ENCODE measurements at places on chromosomes 6 and 20.

DNA sequence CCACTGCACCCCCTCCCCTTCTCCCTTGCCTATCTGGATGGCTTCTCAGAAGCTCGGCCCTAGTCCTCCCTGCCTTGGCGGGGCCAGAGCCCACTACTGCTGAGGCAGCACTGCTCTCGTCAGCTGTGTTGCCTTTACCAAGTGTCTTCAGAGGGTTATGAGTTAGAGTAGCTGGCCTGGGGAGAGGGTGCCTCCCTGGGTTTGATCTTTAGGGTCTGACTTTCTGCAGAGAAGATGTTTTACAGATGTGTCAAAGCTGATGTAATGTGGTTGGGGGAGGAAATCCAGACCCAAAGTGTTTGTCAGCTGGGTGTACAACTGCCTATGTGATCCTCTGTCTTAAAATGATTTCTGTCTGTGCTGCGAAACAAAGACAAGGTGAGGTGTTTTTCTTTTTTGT is 30.4 kb upstream of the PI16 start:
- DNase-seq: peak; percentile 47

DNA sequence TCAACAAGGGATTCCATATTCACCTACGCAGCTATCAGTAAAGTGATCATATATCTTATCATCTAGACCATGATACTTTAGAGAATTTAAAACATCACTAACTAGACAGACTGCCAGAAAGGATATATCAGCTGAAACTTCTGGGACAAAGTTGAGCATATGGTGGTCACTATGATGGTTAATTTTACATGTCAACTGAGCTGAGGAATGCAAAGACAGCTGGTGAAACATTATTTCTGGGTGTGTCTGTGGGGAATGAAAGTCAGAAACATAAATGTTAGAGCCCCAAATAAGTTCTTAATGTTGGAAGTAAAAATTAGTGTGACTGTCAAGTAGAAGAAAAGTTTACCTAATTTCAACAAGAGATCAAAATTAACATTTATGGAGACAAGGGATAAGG is 440.0 kb upstream of the IRAK1BP1 start:
- no peak for DNase-seq

DNA sequence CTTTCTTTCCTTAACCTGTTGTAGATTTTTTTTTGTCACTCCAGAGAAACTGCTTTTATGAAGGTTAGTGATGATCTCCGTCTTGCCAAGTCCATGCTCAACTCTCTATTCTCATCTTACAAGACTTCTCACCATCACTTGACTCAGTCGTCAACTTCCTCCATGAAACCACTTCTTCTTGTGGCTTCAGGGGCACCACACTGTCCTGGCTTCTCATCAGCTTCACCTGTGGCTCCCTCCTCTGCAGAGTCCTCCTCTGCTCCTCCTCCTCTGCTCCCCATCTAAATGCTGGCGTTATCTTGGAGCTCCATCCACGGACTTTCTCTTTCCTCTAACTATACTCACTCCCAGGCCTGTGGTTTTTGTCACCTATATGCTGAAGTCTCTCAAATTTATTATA is 187.5 kb downstream of the BACH2 start:
- no peak for DNase-seq

- DNase-seq: no peak
Observed at GRCh38 chr6:3226481-3227362, 731 bp downstream of the TUBB2B start.

DNA sequence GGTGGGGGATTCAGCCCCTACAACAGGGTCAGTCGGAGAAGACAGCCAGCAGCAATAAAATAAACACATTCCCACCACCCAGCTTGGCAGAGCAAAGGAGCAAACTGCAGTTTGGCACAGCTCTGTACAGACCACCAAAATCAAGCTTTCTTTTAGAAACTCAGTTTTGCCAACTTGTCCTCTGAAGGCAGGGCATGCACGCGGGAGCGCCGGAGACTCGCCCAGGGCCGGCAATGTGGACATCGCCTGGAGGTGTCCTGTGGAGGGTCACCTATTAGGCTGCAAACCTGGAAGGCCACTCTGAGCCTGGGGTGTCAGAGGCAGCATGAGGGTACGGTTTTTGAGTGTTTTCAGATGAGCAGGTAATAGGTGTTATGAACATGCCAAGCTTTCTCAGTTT is 34.7 kb downstream of the TMEM242 start:
- DNase-seq: no peak

DNA sequence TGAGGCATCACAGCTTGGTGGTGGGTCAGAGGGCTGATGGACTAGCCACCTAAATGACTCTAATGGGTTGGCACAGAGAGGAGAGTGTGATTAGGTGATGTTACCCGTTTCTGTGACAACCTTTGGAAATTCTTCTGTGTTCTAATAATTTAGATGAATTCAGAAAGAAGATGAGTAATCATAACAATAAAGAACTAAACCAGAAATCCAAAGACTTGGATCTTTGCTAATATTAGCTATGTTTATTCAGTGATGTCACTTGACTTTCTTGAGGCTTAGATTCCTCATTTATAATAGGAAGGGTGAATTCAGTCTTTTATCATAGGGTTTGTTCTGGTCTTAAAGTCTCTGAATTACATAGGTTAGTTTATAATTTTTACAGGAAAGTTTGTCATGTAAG is 19.9 kb downstream of the CRYBG1 start:
- DNase-seq: no peak

DNA sequence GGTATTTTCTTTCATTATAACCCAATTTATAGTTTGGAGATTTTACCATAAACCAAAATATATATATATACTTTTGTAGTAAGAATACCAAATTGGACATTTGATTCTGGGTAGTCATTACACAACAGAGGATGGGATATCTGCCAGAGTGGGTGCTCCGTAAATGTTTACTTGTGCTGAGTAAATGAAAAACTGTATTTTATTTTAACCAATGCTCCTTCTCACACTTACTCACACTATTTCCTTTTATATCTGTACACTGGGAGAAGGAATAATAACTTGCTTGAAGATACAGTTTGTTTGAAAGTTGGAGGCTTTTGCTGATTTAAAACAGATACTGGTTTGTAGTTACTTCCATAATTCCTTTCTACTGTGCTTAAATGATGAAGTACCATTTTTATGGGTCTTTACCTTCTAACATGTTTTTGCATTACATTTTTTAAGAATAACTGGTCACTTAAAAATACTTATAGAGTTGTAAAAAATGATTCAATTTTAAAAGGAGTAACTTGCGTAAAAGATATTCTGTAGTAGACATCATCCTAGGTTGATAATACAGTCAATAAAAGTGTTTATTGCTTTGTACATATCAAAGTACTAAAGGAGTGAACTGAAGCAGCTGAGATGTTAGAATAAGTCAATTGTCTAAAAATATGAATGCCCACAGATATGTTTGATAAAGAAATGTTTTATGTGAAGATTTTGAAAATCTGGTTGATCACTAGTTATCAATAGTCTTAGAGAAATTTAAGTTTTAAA is 411.7 kb downstream of the UTRN start:
- DNase-seq: peak; percentile 25

- no peak for DNase-seq
Observed at GRCh38 chr20:3077618-3078134, 6.3 kb downstream of the OXT start.

DNA sequence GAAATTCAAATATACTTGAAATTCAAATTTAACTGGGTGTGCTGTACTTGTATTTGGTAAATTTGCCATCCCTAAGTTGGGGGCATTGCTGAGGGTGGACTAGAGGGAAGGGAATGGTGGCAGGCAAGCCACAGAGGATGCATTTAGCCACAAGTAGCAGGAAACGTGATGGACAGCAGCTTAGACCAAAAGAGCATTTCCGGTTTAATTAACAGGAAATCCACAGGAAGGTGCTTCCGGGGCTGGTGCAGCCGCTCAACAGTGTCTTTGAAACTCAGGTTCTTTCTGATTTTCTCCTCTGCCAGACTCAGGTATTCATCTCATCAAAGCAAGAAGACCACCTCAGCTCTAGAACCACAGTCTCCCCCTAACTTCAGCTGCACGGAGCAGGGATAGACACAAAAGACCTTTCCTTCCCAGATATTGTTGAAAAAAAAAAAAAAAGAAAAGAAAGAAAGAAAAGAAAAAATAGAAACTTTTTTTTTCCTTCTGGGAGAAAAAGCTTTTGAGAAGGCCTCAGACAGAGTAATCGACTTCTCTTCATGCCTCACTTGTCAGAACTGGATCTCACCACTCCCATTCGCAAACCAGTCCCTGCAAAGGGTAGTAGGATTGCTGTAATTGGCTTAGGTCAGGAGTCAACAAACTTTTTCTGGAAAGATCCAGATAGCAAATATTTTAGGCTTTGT is 8.0 kb upstream of the BCAS1 start:
- DNase-seq: no peak

DNA sequence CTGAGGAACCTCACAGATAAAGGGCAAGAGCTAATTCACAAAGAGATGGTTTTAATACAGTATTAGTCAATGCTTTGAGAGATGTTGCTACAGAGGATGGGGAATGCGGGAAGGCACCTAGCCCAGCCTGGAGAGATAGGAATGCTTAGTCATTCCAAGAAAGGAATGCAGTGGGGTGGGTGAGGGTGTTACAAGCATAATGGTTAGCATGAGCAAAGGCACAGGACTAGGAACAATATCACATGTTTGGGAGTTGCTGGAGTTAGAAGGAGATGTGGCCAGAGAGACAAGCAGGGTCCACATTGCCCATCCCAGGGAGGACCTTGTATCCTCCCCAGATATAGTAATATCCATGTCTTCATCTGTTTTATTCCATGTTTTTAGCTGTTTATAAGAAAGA is 107.0 kb upstream of the OGFRL1 start:
- DNase-seq: peak; percentile 83

Data from fibroblast of mammary gland (primary cell).